ENCODE measurements at places on chromosomes 2 and 18.
A peak's percentile ranks its signal among the peaks of the same experiment; 100 is the strongest.

- DNase-seq, result no peak
Observed at GRCh38 chr2:234673501-234673900, 176.6 kb upstream of the ARL4C start.

GRCh38 chr18:11283479-11284161 is 134.3 kb upstream of the PIEZO2 start:
- DNase-seq, result no peak

DNA sequence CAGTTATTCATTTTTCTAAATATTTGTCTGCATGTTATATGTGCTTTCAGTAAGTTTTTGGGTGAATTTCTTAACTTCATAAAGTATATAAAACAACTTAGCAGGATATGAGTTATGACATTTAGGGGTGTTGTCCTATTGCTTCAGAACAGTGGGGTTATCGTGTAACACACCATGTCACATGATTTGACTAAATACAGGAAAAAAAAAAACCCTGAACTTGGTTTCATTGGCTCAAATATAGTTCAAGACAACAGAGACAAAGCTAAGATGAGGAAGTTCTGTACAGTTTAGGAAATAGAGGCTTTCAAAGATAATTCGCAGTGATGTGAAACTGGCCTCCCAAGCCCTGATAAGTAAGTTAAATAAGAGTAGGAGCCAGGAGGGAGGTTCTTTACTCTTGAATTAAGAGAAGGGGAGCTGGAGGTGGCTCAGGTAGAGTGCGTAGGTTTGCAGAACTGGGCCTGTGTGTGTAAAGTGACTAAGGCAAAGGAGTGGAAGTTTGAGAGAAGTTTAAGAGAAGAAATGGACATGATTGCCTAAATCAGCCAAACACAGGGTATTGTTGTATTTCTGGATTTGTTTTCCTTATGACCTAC is 53.9 kb downstream of the LIMS1 start:
- DNase-seq, result no peak

- no peak for DNase-seq
Observed at GRCh38 chr2:121903037-121903689, 147.7 kb downstream of the TSN start.

DNA sequence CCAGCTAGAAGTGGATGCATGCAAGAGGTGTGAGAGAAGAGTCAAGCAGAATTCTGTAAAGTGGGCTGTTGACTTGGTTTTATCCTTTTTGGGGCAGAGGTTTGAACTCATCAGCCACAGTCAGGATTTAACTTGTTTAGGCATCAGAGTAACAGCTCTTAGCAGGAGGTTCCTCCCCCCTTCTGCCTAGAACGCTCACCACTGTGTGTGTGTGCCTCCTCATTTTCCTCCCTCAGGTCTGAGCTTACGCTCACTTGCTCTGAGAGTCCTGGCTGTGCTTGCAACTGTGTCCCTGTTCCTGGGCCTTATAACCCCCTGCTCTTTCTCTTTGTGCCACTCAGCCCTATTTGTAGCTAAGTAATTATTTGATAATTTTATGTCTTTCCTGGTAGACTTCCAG is 167.9 kb downstream of the TMEM182 start:
- no peak for DNase-seq

GRCh38 chr2:221529943-221530652 is 42.0 kb downstream of the EPHA4 start:
- no peak for DNase-seq

- no peak for DNase-seq
Observed at GRCh38 chr2:129904532-129905446, 74.7 kb upstream of the RAB6C start.

- DNase-seq, result no peak
Observed at GRCh38 chr2:38653380-38653714, 12.6 kb upstream of the GALM start.

- no peak for DNase-seq
Observed at GRCh38 chr18:69980509-69980908, 32.8 kb upstream of the CD226 start.

- no peak for DNase-seq
Observed at GRCh38 chr2:10700078-10700803, 10.5 kb upstream of the NOL10 start.

GRCh38 chr2:174683392-174683759 is 80.9 kb downstream of the CHRNA1 start:
- DNase-seq, result peak; percentile 34

DNA sequence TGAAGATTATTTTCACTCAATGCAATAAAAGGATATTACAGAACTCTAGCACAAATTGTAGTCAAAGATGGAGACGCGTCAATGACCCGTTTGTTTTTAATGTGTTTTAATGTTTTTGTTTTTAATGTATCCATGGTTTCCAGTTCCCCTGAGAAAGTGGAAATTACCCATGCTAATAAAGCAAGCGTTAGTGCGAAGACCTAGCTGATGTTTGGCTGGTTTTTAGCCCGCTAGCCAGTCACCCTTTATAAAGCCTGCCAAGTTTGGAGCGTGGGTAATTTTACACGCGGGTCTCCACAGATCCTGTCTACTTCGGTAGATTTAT is 430 bp upstream of the CHMP1B start:
- DNase-seq, result no peak

DNA sequence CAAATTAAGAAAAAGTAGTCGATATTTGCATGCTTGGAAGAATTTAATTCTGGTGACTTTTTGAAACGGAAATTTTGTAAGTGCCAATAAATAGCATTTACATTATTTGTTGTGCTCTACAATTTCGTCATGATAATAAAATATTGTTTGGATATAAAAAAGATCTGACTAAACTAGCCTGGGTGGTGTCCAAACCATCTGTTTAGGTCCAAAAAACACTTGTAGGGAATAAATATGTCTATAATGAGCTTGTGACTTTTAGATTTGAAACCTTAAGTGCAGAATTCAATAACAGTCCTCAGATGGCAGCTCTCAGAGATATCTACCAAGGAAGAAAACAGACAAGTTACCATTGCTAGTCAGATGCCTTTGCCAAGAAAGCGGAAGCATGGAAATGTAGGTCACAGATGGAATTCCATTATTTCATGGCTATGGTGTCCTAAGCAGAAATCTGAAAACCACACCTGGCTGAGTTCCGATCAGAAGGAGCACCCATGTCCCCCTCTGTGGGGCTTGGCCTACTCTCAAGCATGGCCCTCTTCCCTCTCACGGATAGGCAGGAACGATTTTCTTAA is 731.1 kb downstream of the RNF144A start:
- DNase-seq, result no peak

DNA sequence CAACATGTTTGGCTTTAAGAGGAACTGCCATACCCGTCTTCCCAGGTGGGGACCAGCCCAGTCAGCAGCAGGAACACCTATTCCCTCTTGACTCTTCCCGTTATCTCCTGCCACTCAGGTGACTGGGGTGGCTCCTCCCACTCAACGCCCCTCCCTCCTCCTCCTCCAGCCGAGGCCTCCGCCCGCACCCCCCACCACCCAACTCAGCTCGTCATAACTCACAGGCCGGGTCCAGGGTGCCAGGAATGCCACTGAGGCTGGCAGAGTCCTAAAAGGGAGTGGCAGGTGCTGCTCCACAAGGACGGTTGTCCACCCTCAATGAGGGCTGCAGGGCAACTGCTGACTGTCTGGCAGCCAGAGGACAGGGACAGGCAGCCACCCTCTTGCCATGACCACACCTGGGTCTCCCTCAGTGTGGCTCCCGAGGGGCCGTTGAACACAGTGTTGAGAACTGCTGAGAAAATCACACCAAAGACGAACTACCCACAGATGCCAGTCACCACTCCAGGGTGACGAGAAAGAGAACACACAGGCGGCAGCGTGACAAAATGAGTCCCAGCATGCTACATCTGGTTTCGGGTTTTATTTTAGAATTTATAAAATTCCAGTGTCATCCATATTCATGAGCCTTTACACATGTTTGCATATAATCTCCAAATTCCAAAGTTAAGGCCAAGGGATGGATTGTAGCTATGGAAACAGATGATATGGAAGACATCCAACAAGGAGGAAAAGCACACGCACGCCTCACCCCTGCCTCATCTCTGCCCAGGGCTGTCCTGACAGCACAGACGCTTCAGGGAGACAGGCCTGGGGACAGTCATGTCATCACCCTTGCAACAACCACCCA is 38.5 kb downstream of the ANO7 start:
- no peak for DNase-seq

DNA sequence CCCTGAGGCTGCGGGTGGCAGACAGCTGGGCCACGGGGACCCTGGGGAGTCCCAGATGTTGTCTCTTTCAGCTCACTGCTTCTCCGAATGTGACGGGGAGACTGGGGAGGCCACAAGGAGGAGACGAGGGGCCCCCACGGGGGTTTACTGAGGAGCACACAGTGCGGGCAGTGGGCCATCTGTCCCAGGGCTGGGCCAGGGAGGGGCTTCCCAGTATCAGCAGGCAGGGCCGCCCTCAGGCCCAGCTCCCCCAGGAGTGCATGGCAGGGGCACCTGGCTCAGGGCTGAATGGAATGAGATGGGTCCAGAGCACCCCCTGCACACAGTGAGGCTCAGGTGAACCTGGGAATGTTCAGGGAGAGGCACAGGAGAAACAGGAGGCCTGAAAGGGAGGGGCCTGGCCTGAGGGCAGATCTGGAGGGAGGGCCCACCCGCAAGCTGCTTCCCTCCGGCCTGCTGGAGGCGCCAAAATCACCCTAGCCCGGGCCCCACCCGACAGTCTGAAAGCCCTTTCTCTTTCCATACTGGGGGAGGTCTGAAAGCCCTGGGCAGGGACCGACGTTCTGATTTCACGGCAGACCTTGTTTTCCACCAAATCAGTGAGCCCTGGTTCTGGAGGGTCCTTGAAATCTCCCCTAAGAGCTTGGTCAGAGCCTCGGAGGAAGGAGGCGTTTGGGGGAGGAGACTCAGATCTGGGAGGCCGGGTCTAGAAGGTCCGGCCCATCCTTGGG is 35.5 kb upstream of the PTMA start:
- peak; percentile 55 for DNase-seq

GRCh38 chr18:48563027-48563426 is 24.2 kb downstream of the CTIF start:
- no peak for DNase-seq

- DNase-seq, result no peak
Observed at GRCh38 chr2:179272406-179273192, 8.0 kb upstream of the SESTD1 start.

GRCh38 chr2:165011199-165011598 is 55.9 kb upstream of the SLC38A11 start:
- no peak for DNase-seq

- no peak for DNase-seq
Observed at GRCh38 chr2:140457483-140457882, 1673.3 kb downstream of the LRP1B start.

DNA sequence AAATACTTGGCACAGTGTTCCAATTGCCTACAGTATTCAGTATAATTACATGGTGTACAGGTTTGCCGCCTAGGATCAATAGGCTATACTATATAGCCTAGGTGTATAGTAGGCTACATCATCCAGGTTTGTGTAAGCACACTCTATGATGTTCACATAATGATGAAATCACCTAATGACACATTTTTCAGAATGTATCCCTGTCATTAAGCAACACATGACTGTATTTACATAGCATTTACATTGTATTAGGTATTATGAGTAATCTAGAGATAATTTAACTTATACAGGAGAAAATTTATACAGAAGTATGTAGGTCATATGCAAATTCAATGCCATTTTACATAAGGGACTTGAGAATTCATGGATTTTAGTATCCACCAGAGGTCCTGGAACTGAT is 35.4 kb downstream of the SCN7A start:
- no peak for DNase-seq

DNA sequence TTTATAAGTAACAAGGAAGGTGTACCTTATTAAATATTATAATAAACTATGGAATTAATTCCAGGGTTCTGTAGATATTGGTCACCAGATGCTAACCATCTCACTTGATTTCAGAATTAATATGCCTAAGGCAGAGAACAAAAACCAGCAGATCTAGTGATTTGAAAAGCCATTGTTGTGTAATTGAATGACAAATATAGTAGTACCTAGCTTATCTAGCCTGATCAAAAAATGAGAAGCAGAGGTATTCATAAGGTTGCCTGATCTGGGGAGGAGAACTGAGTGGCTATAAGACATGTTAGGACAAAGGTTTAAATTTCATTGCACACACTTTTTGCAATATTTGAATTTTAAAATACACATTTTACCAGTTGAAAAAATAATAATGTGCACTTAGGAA is 132.0 kb upstream of the UBE2E3 start:
- DNase-seq, result no peak

GRCh38 chr2:165440367-165440766 is 29.1 kb upstream of the CSRNP3 start:
- DNase-seq, result no peak

DNA sequence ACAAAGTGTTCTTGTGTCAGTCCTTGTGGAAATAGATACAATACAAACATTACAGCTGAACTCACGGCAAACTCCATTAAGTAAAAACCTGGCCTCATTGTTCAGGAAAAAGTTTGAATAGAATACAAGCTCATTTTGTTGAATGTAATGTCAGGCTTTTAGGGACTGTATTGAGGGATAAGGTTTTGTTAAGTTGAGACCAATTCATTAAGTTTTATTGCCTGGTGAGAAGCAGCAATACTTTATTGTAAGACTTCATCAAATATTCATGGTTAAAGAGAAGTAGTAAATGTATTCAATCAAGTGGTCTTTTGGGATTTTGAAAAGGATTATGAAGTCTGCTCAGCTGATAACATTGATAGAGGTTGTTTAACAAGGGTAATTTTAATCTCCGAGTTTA is 35.4 kb upstream of the METAP1D start:
- no peak for DNase-seq

GRCh38 chr18:13287372-13287771 is 68.8 kb downstream of the LDLRAD4 start:
- no peak for DNase-seq

GRCh38 chr2:199754766-199755165 is 96.2 kb downstream of the FTCDNL1 start:
- DNase-seq, result no peak

DNA sequence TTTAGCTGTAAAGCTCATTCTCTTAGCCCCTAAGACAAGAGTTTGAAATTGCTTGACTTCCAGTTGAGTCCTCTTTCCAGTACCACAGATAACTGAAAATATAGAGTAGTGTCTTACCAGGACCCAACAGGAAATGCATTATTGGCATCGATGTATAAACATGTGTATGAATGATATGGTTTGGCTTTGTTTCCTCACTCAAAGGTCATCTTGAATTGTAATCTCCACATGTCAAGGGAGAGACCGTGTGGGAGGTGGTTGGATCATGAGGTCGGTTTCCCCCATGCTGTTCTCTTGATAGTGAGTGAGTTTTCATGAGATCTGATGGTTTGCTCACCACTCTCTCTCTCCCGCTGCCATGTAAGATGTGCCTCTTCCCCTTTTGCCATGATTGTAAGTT is 745.0 kb downstream of the TMEM182 start:
- no peak for DNase-seq

GRCh38 chr18:68316636-68317035 is 398.3 kb downstream of the TMX3 start:
- DNase-seq, result no peak

- no peak for DNase-seq
Observed at GRCh38 chr2:142603759-142604158, 273.7 kb upstream of the KYNU start.

GRCh38 chr18:36756242-36756641 is 72.6 kb downstream of the TPGS2 start:
- DNase-seq, result no peak

Data from activated CD4-positive, alpha-beta T cell treated with anti-CD3 and anti-CD28 coated beads for 36 hours (primary cell).